ENCODE measurements at places on chromosomes 4 and X.

DNA sequence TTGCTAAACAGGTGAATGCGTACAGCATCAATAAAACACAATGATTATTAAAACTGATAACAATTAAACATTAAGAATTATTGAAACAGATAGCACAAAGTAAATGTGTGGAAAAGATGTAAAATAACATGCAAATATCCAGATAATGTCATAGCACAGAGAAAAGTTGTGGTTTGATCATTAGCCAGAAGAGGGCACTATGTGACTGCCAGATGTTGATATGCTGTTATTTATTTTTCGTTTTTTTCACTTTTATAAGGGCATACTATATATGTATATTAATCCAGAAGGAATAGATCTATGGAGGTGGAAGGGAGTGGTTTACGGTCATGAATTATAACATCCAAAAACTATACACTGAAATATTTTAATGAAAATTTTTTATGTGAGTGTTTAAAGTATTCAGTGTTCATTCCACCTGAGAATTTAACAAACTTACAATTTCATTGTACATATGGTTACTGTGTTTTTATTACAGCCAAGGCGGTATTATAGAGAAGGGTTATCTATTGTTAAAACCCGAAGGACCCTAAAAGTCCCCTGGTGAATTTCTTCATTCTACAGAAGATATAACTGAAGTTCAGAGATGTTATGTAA is 211.9 kb upstream of the UGT8 start:
- H3K4me1 ChIP-seq, result peaks cover 17% of the 10 kb centered on the region
- no peak overlapping the region for H3K27ac ChIP-seq
- H3K36me3 ChIP-seq, result no peaks in the 10 kb centered on the region
- peak; percentile 24 for DNase-seq
- no peak overlapping the region for H3K4me3 ChIP-seq
- H3K27me3 ChIP-seq, result no peaks in the 10 kb centered on the region

DNA sequence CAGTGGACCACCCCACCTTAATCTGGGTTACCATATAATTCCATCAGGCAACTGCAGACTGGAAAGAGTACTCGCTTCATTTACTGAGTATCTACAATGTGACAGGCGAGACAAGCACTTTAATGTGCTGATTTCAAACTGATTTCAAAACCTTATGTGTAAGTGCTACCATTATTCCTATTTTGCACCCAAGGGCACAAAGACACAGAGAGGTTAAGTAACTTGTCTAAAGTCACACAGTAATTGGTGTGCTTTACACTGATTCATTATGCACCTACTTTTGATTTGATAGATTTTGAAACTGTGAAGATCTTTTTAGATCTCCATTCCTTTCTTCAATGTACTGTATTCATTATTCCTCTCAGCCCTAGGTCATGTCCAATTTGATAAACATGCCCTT is 192.4 kb downstream of the MGST2 start:
- H3K4me3 ChIP-seq, result no peak overlapping the region
- peaks cover 9% of the 10 kb centered on the region for H3K4me1 ChIP-seq

- no peak overlapping the region for H3K4me3 ChIP-seq
- no peak for DNase-seq
- no peaks in the 10 kb centered on the region for H3K27me3 ChIP-seq
- H3K4me1 ChIP-seq, result peaks cover 19% of the 10 kb centered on the region
- peak overlapping the region; percentile 41 for H3K27ac ChIP-seq
Measured at GRCh38 chr4:152785639-152786615, 6.2 kb downstream of the ARFIP1 start.

DNA sequence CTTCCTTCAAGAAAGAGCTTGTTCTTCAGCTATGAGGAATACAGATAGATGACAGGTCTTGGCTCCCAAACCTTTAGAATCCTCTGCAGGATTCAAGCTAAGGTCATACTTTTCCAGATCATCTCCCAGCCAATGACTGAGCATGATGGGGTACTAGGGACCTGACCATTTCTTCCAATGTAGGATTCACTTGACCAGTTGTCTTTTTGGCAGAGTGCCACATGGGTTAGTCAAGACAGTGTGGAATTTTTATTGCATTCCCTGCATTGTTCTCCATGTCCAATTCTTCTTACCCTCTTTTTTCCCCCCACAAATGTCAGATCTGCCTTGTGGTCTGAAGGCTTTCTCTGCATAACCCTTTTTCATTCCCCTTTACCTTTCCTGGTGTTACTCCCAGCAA is 99.5 kb downstream of the CCSER1 start:
- H3K27me3 ChIP-seq, result no peaks in the 10 kb centered on the region
- no peak for DNase-seq
- H3K4me1 ChIP-seq, result no peaks in the 10 kb centered on the region

DNA sequence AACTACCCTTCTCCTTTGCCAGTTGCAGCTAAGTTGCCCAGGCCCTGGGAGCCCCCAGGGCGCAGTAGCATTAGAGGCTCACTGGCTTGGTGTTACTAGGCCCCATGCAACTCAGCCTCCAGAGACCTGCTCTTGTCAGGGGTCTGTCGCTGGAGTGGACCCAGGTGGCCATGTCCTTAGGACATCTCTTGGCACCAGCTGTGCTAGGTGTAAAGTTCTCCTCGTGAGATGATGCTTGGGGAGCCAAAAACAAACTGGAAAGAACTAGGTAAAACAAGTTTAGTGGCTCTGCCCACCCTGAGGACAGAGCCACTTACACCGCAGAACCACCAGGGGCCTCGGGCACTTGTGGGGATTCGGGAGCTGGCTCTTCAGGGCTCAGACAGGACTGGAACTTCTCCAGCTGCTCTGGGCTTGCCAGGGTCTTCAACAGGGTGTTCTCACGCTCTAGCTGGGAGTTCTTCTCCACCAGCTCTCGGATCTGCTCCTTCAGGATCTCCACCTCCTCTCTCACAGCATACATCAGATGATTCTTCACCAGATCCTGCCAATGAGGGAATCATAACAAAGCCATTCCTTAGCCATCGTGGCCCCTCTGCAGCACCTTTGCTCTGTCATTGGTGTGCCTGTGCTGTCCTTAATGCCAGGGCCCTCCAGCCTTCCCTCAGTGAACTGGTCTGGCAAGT is 61.2 kb downstream of the TSC22D3 start:
- no peak overlapping the region for H3K4me3 ChIP-seq
- H3K27ac ChIP-seq, result no peak overlapping the region
- DNase-seq, result no peak
- H3K36me3 ChIP-seq, result no peaks in the 10 kb centered on the region
- H3K4me1 ChIP-seq, result peaks cover 6% of the 10 kb centered on the region

GRCh38 chr4:34178476-34178875 is 2065.8 kb downstream of the ARAP2 start:
- no peaks in the 10 kb centered on the region for H3K36me3 ChIP-seq
- no peaks in the 10 kb centered on the region for H3K4me1 ChIP-seq
- H3K27me3 ChIP-seq, result no peaks in the 10 kb centered on the region
- DNase-seq, result no peak
- H3K4me3 ChIP-seq, result no peak overlapping the region
- H3K27ac ChIP-seq, result no peak overlapping the region

DNA sequence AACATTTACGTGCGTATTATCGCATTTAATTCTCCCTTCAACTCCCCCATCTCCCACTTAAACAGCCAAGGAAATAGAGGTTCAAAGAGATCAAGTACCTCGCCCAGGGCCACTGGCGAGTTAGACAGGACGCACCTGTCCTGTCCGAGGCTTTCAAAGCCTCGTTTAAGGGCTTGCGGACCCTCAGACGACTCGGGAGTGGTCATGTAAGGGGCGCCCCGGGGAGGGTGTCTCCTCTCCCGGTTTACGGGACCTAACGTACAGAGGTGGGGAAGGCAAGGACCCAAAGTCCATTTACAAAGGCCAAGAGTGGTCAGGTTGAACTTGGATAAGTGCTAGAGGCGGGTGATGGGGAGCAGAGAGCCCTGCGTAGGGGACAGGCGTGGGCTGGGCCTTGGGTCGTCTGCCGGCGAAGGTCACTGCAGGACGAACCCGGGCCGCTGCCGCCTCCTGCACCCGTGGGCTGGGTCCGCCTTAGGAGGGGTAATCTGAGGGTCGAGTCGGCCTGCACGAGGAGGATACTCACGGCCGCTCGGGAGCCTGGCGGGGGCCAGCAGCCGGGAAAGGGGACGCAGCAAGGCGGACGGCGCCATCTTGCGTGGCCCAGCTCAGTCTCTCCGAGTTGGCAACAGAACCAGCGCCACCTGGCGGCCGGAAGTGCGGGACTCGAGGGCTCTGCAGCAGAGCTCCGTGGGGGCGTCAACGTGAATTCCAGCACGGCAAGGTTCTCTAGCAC is 5.9 kb upstream of the NAA15 start:
- H3K4me1 ChIP-seq, result peaks cover 20% of the 10 kb centered on the region
- H3K27me3 ChIP-seq, result no peaks in the 10 kb centered on the region
- H3K4me3 ChIP-seq, result peak overlapping the region; percentile 71
- H3K27ac ChIP-seq, result peak overlapping the region; percentile 86
- peaks cover 31% of the 10 kb centered on the region for H3K36me3 ChIP-seq

GRCh38 chr4:90159193-90159592 is 32.0 kb downstream of the CCSER1 start:
- H3K27ac ChIP-seq, result no peak overlapping the region
- no peaks in the 10 kb centered on the region for H3K36me3 ChIP-seq
- DNase-seq, result no peak
- no peaks in the 10 kb centered on the region for H3K27me3 ChIP-seq
- H3K4me1 ChIP-seq, result no peaks in the 10 kb centered on the region
- no peak overlapping the region for H3K4me3 ChIP-seq

- no peak for DNase-seq
- no peaks in the 10 kb centered on the region for H3K4me1 ChIP-seq
- no peaks in the 10 kb centered on the region for H3K27me3 ChIP-seq
- H3K36me3 ChIP-seq, result no peaks in the 10 kb centered on the region
- no peak overlapping the region for H3K27ac ChIP-seq
- H3K4me3 ChIP-seq, result no peak overlapping the region
Measured at GRCh38 chrX:10939424-10939823, 171.7 kb upstream of the HCCS start.

- H3K27ac ChIP-seq, result no peak overlapping the region
- no peak overlapping the region for H3K4me3 ChIP-seq
- no peaks in the 10 kb centered on the region for H3K4me1 ChIP-seq
- no peaks in the 10 kb centered on the region for H3K27me3 ChIP-seq
Measured at GRCh38 chr4:15755321-15756155, 22.6 kb upstream of the CD38 start.

- peak overlapping the region; percentile 99 for H3K27ac ChIP-seq
- H3K36me3 ChIP-seq, result no peaks in the 10 kb centered on the region
- DNase-seq, result no peak
- no peak overlapping the region for H3K4me3 ChIP-seq
Measured at GRCh38 chr4:88661739-88662138, 35.9 kb downstream of the NAP1L5 start.

DNA sequence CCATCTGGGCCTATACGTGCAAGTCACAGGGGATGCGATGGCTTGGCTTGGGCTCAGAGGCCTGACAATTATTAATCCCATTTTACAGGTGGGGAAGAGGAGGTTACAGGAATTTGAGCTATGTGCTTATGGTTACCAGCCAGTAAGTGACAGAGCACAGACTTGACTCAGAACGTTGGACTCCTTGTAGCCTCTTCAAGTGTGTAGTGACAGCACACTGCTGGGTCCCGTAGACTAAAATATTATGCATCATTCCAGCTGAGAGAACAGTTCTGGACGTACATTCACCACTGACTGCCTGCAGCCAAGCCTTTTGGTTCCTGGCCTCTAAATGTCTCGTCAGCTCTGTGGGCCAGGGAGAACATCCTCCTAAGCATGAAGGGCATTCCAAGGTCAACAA is 314.5 kb downstream of the GPAT3 start:
- H3K4me1 ChIP-seq, result no peaks in the 10 kb centered on the region
- no peaks in the 10 kb centered on the region for H3K36me3 ChIP-seq
- no peak for DNase-seq
- peak overlapping the region; percentile 95 for H3K27ac ChIP-seq

GRCh38 chr4:10094841-10095240 is 21.8 kb downstream of the WDR1 start:
- H3K36me3 ChIP-seq, result peaks cover 89% of the 10 kb centered on the region
- H3K27me3 ChIP-seq, result no peaks in the 10 kb centered on the region
- H3K4me1 ChIP-seq, result peaks cover 21% of the 10 kb centered on the region
- no peak for DNase-seq

DNA sequence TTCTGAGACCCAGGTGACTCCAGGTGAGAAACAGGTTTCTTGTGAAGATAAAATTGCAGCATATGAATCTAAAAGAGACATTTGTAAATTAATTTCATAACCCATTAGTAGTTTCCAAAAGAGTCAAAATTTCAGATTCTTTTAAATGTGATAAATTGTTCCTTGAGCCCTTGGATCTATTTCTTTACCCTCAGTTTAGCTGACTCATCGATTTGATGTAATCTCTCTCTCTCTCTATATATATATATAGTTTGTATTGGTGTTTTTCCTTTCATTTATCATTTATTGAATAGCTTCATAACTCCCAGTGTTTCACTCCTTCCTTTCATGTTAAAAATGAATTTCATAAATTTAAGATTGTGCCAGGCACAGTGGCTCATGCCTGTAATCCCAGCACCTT is 96.9 kb downstream of the RAPGEF2 start:
- no peak overlapping the region for H3K27ac ChIP-seq
- no peak overlapping the region for H3K4me3 ChIP-seq
- no peaks in the 10 kb centered on the region for H3K36me3 ChIP-seq
- no peaks in the 10 kb centered on the region for H3K27me3 ChIP-seq
- no peaks in the 10 kb centered on the region for H3K4me1 ChIP-seq

DNA sequence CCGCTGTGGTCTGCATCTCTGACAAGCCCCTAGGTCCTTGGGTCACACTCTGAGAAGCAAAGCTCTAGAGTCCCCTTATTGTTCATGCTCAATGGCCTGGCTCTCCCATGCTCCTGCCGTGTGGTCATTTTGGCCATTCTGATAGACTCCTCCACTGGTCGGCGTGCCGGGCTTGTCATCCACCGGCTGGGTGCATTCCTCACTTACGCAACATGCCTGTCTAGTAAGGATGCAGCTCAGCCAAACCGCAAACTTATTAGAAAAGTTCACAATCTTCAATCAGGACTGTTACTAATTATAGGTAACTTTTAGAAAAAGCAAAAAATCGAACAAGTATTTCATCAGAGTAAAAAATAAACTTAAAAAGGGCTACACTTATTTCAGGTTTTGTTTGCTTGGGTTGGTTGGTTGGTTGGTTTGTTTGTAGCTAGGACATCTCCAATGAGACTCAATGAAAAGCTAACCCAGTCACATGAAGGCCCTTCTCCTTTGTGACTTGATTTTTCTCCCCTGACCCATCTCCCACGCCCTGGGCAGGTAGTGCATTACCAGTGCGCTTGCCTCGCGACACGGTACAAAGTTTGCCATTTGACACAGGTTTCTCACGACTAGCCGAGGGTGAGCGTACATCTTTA is 41.0 kb downstream of the IRF2 start:
- no peak for DNase-seq
- H3K27ac ChIP-seq, result no peak overlapping the region
- no peaks in the 10 kb centered on the region for H3K36me3 ChIP-seq
- no peak overlapping the region for H3K4me3 ChIP-seq
- no peaks in the 10 kb centered on the region for H3K27me3 ChIP-seq

GRCh38 chr4:15963576-15963975 is 601 bp upstream of the FGFBP2 start:
- H3K4me3 ChIP-seq, result no peak overlapping the region
- H3K4me1 ChIP-seq, result no peaks in the 10 kb centered on the region
- no peak overlapping the region for H3K27ac ChIP-seq
- no peaks in the 10 kb centered on the region for H3K36me3 ChIP-seq
- no peaks in the 10 kb centered on the region for H3K27me3 ChIP-seq
- DNase-seq, result peak; percentile 26

Data from SK-N-SH (cell line).